ENCODE measurements at places on chromosomes 5 and 9. TPM values are rescaled to one million over a fixed set of nuclear protein-coding genes. Genes with fewer than 3 reads are reported as not detected.

GRCh38 chr5:132024789-132025402 is 13.4 kb upstream of the ACSL6 start:
- DNase-seq = no peak

DNA sequence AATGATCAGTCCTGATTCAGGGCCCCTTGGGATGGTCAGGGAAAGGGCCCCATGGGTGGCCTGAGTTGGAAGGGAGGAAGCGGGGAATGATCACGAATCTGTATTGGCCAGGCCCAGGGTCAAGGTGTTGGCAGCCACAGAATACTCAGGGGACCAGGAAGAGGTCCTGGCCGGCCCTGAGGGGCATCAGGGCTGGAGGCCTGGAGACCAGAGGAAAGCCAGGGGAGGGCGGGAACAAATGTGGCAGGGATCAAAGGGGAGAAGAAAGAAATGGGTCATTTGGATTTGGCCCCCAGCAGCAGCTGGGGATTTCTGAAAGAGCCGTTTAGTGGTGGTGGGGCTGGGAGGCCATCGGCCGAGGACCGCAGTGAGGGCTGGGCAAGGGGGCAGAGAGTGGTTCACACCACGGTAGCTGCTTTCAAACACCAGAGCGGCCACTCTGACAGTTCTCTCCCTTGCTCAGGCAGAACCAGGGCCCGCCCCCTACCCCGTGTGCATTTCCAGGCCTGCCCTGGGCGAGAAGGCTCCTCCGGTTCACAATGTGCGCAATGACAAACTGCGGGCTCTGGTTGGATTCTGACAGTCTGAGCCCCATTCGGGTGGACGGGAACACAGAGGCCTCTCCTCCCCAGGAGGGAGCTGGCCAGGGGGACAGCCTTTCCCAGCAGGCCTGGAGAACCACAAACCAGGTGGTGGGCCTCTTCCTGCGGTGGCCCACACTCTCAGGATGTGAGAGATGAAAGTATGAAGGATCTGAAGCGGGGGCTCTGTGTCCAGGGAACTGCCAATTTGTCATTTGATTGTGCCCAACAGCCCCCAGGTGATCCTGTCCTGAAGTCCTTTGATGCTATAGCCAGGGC is 220.3 kb upstream of the IER5L start:
- DNase-seq = peak; percentile 39

GRCh38 chr9:115999498-115999897 is 154.1 kb upstream of the PAPPA start:
- DNase-seq = no peak

DNA sequence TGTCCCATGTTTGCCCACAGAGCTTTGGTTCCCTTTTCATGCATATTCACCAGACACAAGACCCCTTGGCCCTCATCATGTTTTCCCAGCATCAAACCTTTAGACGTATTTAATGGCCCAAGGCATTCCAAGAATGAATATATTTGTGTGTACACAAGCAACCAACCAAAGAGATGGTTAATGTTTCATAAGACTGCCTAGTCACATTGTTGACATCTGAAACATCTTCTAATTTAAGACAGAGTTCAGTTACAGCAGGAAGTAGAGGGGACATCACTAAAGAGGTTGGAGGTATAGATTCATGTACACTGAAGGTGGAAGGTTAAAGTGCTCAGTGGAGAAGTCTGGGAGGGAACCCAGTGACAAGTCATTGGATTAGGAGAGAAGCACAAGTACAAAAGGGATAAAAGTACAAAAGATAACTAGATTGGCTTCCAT is 49.1 kb downstream of the SUSD1 start:
- DNase-seq = no peak

GRCh38 chr9:96173640-96174039 is 128.3 kb downstream of the HSD17B3 start:
- DNase-seq = no peak

DNA sequence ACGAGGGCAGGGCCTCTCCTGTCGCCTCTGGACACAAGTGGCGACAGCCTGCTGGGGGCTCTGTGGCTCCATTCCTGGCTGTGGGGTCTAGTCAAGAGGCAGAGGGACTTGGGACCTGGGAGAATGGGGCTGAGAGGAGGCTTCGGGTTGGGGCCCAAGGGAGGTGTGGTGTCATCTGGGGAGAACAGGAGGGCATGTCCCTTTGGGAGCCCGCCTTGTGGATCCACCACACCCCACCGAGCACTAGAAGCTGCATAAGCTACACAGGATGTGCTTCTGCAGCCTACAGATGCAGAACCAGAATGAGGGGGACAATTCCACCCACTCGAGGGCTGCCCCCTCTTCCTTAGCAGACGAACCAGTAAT is 3.9 kb upstream of the MAN1B1 start:
- DNase-seq = no peak

DNA sequence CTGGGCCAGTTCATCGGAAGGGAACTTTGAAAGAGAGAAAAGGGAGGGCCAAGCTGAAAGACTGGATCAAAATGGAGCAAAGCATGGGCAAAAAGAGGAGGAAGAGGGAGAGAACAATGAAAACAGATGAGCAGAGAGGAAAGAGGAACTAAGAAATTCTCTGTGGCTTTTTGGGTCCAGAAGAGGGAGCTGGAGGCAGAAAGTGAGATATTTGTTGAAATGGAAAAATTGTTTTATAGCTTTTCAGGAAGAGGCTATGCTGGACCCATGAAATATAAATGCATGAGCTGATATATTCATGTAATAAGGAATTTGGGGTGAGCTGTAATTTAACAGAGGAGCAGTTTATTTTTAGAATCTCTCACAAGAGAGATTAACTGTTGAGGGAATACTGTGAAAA is 457.3 kb downstream of the DMAC1 start:
- no peak for DNase-seq

GRCh38 chr5:130099008-130099407 is 194.7 kb downstream of the CHSY3 start:
- no peak for DNase-seq

GRCh38 chr5:75466006-75466716 is 45.3 kb downstream of the CERT1 start:
- no peak for DNase-seq

GRCh38 chr9:132144708-132145365 is 17.0 kb upstream of the NTNG2 start:
- DNase-seq = no peak

GRCh38 chr5:175351126-175351525 is 92.9 kb downstream of the DRD1 start:
- DNase-seq = no peak

DNA sequence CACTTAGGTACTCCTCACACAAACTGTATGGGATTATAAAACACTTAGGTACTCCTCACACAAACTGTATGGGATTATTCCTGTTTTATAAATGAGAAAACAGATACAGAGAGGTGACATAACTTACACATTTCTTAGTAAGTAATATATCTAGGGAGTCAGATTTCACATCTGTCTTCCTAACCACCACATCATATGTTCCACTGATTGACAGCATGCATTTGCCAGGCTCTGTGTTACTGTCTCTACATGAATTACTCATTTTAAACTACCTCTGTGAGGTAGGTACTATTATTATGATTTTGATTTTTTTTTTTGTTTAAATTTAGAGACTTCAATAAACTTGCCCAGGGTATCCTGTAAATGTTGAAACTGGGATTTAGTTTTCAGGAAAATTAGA is 232.7 kb downstream of the CCDC171 start:
- no peak for DNase-seq

- no peak for DNase-seq
Observed at GRCh38 chr5:6162175-6162574, 216.2 kb downstream of the MED10 start.

DNA sequence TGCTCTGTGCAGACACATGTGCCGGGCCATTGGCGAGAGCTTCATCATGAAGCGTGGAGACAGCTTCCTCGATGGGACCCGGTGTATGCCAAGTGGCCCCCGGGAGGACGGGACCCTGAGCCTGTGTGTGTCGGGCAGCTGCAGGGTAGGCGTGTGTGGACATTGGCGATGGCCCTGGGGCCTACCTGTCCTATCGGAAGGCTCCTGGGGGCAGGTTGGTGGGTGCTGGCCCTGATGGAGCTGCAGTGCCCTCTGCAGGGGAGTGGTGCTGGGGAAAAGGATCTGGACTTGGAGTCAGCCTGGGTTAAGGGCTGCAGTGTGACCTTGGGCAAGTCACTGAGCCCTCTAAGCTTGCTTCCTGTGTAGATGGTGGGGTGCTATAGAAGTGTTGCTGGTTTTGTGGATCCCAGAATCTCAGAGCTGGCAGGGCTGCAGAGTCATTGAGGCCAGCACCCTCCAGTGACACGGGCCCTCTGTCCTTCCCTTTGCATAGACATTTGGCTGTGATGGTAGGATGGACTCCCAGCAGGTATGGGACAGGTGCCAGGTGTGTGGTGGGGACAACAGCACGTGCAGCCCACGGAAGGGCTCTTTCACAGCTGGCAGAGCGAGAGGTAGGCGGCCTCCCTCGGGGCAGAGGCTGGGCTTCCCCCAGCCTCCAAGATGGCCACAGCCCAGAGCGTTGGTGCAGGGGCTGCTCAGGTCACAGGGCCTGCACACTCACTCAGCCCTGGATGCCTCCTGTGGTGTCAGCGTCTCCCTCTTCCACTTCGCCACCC is 15.8 kb downstream of the ADAMTS13 start:
- no peak for DNase-seq

DNA sequence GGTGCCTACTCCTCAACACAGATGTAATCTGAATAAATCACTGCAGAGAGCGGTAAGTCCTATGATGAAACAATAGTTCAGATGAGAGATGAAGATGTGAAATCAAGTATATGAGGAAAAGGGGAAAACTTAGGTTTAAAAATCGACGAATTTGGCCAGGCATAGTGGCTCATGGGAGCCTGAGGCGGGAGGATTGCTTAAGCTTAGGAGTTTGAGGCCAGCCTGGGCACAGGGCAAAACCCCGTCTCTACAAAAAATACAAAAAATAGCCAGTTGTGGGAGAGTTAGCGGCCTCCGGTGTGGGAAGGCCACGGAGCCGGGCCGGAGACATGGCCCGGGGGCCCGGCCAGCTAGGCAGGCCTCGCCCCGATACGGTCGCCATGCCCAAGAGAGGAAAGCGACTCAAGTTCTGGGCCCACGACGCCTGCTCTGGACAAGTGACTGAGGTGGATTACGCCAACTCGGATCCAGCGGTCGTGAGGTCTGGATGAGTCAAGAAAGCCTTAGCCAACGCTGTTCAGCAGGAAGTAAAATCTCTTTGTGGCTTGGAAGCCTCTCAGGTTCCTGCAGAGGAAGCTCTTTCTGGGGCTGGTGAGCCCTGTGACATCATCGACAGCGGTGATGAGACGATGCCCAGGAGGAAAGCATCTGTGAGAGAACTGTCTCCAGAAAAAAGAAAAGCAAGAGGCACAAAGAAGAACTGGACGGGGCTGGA is 62.8 kb upstream of the SUB1 start:
- DNase-seq = peak; percentile 78

DNA sequence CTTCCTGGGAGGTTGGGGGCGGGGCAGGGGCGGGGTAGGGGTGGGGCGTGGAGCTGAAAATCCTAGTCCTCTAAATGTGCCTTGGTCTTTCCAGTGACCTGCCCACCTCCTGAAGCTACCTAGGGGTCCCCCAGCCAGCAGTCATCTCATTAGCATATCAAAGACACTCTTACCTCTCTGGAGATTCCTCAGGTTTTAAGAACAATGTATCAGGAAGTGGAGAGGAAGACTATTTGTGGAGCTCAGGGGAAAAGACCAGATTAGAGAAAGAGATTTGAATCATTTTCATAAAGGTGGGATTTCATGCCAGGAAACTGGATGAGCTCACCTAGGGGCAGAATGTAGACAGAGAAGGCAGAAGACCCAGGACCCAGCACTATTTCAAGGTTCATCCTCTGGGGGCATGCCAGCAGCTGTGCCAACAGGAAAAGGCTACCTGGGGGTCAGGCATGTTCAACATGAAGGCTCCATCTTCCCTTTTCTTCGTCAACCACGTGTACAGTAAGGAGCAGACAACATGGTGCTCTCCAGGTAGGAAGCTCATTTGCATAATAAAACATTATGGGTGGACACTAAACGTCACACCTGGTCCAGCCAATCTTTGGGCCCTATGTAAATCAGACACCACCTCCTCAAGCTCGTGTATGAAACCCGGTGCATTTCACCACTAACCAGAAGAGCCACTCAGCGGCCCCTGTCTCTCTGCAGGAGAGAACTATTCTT is 6.9 kb downstream of the GMCL2 start:
- no peak for DNase-seq

- no peak for DNase-seq
Observed at GRCh38 chr5:136853971-136854370, 488.6 kb upstream of the TRPC7 start.

DNA sequence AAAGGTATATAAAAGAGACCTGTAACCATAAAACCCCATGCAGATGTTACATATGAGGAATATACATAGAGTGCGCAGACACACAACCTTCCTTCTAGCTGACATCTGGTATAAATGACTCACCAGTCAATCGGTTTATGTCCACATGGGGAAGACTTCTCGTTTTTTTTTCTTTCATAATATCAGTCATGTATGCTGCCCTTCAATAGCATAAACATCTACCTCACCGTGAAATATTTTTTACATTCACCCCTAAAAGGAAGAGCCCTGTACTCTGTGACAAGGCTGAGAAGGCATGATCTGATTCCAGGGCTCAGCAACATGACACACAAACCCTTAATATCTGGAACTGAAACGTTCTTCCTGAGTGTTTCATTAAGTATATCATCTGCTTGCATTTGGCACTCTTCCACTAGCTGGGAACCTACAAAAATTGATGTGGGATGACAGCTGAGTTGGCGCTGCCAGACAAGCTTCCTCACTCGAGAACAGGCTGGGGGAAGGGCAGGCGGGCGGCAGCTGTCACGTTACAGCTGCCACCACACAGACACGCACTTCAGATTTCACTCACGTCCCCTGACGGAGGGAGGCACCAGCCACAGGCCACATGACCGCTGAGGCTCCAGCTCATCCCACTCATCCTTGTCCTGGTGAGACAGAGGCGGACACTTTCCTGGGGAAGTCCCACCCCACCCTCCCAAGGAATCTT is 74.2 kb downstream of the SHB start:
- DNase-seq = peak; percentile 85

DNA sequence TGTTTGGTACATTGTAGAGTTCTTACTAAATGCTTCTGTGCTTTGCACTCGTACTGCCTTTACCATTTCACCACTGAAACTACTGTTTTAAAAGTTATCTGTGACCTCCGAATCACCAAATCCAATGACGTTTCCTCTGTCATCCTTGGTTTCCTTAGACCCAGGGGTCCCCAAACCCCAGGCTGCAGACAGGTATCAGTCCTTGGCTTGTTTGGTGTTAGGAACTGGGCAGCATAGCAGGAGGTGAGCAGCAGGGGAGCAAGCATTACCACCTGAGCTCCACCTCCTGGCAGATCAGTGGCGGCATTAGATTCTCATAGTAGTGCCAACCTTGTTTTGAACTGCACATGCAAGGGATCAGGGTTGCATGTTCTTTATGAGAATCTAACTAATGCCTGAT is 26.8 kb upstream of the APC start:
- DNase-seq = no peak

- no peak for DNase-seq
Observed at GRCh38 chr9:134375011-134375390, 48.7 kb downstream of the RXRA start.

SPINK4 gene
- polyA plus RNA-seq = 0.67 TPM

LCN9 gene
- polyA plus RNA-seq = not detected

PCDH12 gene
- 2.1 TPM for polyA plus RNA-seq

SHOC1 gene
- polyA plus RNA-seq = not detected

MPDZ gene
- polyA plus RNA-seq = 3.8 TPM

TAF11L10 gene
- polyA plus RNA-seq = not detected

RICTOR gene
- polyA plus RNA-seq = 8.7 TPM

IFNA21 gene
- not detected for polyA plus RNA-seq

SYK gene
- 42.6 TPM for polyA plus RNA-seq

CORO2A gene
- polyA plus RNA-seq = 2.2 TPM

BSPRY gene
- 0.26 TPM for polyA plus RNA-seq

TSSK1B gene
- polyA plus RNA-seq = not detected

SLC6A3 gene
- polyA plus RNA-seq = 0.03 TPM

IRX1 gene
- polyA plus RNA-seq = not detected

SNCAIP gene
- polyA plus RNA-seq = 5.4 TPM

ZNF454 gene
- 0.20 TPM for polyA plus RNA-seq

SEMA4D gene
- polyA plus RNA-seq = 23.0 TPM

Measured in spleen (tissue), 13 donors.